ENCODE measurements at places on chromosomes 6 and 20.

- DNase-seq: no peak
Measured at GRCh38 chr6:5671601-5672559, 334.8 kb downstream of the NRN1 start.

GRCh38 chr6:132471787-132472186, 41.1 kb downstream of the STX7 start:
- no peak for DNase-seq

GRCh38 chr6:168968228-168968627, 285.4 kb downstream of the THBS2 start:
- peak; percentile 83 for DNase-seq

- peak; percentile 51 for DNase-seq
Measured at GRCh38 chr6:81751388-81752083, 945 bp downstream of the TENT5A start.

GRCh38 chr6:36788768-36789167, 50.5 kb downstream of the CPNE5 start:
- DNase-seq: peak; percentile 46

- DNase-seq: no peak
Measured at GRCh38 chr6:158715330-158716311, 65.8 kb downstream of the SYTL3 start.

DNA sequence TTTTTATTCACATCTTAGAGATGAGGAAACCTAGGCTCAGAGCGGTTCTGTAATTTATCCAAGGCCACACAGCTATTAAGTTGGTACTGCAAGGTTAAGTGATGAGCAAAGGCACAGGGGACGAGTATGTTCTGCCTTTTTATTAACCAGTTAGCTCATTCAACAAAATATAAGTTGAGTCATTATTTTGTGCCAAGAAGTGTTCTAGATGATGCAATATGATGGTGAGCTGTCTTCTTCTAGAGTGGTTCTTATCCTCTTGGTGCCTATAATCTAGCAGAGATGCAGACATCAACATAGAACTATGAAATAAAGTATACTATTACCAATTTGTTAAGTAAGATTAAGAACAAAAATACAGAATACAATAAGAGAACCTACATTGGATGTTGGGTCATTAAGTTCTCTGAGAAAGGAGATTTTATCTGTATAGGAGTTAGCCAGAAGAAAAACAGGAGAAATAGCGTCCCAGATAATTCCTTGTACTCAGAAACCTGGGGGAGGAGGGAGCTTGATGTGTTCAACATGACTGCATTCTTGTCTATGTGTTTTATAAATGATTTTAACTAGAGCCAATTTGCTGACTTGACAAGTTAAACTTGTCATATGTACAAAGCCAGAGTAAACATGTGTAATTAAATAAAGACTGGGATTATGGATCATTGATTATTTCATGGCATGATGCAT, 122.3 kb downstream of the TBXT start:
- peak; percentile 35 for DNase-seq
